ENCODE measurements at places on chromosomes 5 and 9.

GRCh38 chr9:1910269-1910811, 104.8 kb upstream of the SMARCA2 start:
- DNase-seq, result no peak

DNA sequence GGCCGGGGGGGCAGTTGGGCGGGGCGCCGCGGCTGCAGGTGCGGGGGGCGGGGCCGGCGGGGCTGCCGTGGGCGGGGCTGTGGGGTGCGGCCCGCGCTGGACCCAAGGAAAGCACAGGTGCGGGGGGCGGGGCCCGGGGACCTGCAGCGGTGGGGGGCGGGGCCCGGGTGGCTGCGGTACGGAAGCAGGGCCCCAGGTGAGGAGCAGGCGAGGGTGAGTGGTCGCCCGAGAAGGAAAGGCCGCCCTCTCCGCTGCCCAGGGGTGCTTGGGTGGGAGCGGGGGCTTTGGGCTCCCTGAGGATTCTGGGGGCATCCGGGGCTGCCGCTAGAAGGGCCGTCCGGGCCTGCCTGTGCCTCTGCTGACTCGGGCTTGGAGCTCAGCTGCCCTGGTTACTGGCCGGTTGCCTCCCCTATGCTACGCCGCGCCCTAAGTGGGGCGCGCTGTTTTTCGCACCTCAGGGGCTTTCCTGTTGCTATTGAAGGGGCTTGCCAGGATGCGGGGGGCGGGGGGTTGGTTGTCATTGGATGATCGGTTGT, 767 bp downstream of the RALGPS1 start:
- peak; percentile 23 for DNase-seq

DNA sequence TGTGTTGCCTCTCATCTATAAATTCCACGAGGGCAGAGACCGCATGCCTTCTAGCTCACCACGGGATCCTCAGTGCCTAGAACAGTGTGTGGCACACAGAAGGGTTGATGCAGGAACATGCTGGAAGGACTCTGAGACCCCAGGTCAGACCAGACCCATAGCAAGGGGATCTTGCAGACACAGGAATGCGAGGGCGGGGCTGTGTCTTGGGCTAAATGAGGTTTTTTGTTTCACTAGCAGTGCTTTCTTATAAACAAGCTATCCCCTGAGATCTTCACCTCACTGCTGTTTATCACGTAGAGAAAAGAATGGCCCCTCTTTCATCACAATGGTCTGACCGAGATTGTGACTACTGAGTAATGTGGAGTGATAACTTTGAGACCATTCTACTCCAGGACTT, 122.4 kb downstream of the IRX2 start:
- no peak for DNase-seq

DNA sequence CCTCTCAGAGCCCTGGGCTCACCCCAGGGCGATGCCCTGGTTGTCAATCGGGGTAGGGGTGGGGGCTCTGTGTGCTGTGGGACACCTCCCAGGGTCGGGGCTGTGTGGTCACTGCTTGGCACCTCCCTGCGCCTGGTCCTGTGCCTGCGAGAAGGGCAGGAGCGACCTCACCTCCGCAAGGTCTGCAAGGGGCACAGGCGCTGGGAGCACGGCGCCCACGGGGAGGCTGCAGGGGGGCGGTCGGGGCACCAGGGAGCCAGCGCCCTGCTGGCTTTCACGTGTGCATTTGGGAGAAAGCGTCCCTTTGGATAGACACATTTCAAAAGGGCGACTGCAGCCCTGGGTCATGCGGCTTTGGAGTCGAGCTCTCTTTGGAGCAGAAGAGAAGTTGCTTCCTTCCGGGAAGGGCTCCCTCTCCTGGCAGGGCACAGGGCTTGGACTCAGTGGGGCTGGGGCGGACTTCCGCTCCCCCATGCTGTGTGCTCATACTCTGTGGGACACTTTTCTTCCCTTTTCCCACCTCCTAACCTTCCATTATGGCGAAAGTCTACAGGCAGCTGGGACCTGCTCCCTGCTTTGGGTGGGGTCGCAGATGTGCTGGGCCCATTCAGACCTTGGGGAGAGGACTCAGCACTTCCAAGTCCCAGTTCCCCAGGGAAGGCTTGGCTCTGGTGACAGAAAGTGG, 52.9 kb upstream of the SLC28A3 start:
- DNase-seq, result no peak

- no peak for DNase-seq
Measured at GRCh38 chr5:173733021-173733420, 116.6 kb upstream of the BOD1 start.

- peak; percentile 58 for DNase-seq
Measured at GRCh38 chr5:106454651-106455415, 1215.9 kb downstream of the EFNA5 start.

DNA sequence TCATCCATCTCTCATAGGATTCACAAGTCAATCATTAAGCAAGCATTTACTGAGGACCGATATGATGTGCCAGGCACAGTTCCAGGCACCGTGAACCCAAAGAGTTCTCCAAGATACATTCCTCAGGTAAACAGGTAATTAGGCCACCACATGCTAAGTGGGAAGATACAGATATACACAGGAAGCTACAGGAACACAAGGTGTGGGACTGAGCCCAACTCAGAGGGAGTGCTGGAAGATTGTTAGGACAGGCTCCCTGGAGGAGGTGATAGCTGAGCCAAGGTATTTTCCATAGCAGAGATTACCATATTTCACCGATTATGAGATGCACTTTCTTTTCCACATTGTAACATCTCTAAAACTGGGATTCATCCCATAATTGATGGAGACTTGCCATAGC, 31.4 kb upstream of the RAI14 start:
- no peak for DNase-seq

GRCh38 chr9:36031774-36032555, 4.7 kb upstream of the RECK start:
- DNase-seq, result no peak

DNA sequence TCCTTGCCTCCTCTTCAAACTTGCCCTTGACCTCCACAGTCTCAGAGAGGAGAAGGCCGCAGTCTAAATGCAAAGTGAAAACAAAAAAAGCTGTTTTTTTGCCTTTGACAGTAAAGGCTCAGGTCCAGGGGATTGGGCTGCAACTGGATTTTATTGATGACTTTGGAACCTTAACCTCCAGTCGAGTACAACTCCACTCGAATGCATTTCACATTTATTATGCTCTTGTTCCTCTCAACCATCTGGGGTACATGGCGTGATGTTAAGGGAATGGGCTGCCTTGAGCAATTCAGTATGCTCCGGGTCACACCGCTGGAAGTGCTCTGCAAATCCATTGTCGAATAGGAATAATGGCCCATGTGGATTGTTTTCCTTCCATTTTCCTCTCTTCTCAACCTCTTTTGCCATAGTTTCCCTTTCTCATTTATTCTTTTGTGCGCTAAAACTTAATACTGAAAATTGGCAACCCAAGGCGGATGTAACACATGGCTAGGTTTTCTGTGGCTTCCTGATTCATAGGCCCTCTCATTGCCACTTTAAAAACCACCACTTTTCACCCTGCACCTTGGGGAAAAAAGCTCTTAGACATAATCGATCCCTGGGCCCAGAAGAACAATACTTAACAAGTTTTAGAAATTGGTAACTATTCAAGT, 34.3 kb downstream of the ITK start:
- no peak for DNase-seq

- no peak for DNase-seq
Measured at GRCh38 chr9:16003785-16004184, 450.9 kb downstream of the CCDC171 start.

DNA sequence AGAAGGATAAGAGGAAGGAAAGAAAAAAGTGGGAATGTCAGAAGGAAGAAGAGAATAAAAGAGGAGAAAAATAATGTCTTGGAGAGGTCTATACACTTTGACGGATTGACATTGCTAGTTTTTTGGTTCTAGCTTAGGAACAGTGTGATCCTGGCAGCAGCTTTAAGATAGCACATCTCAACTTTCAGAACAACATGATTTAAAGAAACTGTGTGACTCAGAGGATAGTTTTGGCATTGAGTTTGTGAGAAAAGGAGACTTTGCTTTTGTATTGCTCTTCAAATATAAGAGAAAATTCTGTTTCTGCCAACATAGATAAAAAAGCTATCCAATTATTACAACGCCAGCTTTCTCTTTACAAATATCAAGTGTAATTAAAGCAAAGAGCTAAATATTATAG, 260.7 kb upstream of the ARRDC3 start:
- DNase-seq, result no peak

- DNase-seq, result peak; percentile 75
Measured at GRCh38 chr5:10138395-10139057, 111.2 kb downstream of the ATPSCKMT start.

DNA sequence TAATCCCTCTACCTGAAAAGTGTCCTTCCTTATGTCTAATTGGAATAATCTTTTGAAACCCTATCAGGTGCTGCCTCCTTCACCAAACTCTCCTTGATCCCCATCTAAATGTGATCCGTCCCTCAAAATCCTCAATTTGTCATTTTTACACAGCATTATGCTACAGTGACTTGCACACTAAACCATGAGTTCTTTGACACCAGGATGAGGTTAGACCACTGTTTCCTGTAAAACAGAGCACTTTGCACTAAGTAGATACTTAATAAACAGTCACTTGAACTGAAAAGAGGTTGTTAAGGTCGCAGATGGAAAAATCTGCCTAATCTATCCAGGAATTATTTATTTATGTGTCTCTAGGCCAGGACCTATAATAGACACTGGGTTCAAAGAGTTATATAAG, 44.2 kb upstream of the TLX3 start:
- DNase-seq, result no peak

GRCh38 chr9:21443849-21444625, 3.8 kb downstream of the IFNA1 start:
- DNase-seq, result no peak

- DNase-seq, result no peak
Measured at GRCh38 chr5:168153263-168153875, 138.1 kb upstream of the WWC1 start.

GRCh38 chr9:127384016-127384730, 12.8 kb upstream of the SLC2A8 start:
- no peak for DNase-seq

DNA sequence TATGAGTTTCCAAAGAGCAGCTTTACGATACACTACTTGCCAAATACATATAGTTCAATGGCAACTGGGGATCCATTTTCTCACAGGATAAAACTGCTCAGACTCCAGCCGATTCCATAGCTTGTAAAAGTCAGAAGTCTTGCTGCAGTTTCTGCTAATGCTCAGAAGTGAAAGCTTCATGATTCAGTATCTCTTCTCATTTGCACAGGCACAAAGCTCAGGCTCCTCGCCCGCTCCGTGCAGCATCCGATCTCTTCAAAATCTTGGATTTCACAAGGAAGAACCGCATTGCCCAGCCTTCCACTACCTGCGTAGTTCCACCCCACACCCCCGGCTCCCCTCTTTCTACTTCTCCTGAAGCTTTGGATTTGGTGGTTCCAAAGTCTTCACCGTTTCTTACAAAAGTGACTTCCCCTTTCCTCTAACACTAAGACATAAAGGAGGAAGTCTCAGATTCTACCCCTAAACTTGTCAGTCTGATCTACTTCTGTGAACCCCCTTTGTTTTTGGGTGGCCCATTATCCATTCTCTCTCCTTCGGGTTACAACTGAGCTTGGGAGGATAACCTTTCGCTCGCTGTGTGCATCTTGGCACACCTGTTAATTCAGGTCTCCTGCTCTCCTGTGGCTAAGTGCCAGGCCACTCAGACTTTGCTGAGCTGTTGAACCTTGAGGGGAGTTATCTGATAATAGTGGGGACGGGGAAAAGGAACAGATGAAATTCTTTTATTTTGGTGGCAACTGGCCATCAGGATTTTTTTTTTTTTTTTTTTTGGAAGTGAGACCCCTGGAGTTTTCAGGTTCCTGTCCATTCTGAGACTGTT, 194.1 kb downstream of the GNA14 start:
- no peak for DNase-seq

DNA sequence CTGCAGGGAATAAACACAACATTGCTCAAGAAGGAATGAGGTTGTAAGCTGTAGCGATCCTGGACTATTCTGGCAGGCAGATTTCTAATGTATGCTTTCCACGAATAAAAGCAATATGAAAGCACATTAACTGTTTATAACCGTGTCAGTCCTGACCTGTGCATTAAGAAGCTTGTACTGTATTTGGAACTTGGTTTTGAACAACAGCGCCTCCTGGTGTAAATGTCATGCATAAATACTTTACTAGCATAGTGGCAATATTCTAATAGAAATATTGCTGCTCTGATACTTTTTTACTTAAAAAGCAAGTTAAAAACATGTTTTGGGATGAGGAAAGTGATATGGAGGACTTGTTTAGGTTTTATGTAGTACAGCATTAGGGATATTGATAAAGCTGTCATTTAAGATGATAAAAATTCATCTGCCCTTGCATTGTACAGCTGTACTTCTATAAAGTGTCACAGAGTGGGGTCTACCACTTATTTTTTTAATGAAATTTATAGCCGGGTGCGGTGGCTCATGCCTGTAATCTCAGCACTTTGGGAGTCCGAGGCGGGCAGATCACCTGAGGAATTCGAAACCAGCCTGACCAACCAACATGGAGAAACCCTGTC, 70.7 kb upstream of the GNE start:
- DNase-seq, result peak; percentile 80

DNA sequence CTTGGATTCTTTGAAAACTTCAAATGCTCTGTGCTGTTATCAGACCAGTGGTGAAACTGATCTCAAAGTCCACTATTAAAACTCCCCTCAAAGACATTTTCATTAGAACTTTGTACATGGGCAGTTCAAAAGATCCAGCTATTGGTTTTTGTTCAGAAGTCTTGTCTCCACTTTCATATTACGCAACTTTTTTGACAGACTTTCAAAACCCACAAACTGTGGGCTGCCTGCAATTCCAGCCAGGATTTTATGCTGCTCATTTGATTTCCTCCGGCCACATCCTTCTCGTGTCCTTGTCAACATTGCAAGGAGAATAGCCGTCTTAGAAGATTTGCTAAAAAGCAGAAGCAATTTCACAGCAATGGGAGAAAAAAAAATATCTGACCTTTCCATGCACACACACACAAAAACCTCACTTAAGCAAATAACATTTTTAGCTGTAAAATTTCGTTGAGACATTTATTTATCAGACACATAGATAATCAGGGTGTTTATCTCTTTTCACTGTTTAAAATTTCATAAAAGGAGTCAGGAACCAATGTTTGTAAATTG, 1990.5 kb downstream of the MAT2B start:
- no peak for DNase-seq

GRCh38 chr5:122153774-122154173, 24.4 kb downstream of the ZNF474 start:
- no peak for DNase-seq

- no peak for DNase-seq
Measured at GRCh38 chr9:136238342-136238732, 7.3 kb downstream of the QSOX2 start.

DNA sequence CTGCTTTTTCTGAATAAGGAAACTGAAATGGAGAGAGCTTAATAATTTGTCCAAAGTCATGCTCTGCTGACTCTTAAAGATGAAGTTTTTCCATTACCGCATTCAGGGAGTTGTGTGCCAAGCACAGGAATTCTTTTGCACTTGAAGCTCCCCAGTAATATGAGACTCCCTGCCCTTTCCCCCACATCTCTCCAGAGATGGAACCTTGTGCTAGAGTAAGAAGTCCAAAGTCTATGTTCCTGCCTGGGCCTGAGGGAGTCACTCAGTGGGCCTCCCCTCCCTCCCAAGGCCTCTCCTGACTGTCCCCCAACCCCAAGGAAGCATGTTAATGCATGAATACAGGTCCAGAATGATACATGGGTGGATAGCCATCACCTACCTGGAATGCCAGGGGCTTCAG, 173.3 kb upstream of the SEMA6A start:
- no peak for DNase-seq

Measured in Ammon's horn (tissue), 1 donor.